AG09309 (cell line): ENCODE measurements at places on chromosomes 11 and 22.

GRCh38 chr11:26478710-26479109 is 93.4 kb downstream of the MUC15 start:
- DNase-seq, result no peak

DNA sequence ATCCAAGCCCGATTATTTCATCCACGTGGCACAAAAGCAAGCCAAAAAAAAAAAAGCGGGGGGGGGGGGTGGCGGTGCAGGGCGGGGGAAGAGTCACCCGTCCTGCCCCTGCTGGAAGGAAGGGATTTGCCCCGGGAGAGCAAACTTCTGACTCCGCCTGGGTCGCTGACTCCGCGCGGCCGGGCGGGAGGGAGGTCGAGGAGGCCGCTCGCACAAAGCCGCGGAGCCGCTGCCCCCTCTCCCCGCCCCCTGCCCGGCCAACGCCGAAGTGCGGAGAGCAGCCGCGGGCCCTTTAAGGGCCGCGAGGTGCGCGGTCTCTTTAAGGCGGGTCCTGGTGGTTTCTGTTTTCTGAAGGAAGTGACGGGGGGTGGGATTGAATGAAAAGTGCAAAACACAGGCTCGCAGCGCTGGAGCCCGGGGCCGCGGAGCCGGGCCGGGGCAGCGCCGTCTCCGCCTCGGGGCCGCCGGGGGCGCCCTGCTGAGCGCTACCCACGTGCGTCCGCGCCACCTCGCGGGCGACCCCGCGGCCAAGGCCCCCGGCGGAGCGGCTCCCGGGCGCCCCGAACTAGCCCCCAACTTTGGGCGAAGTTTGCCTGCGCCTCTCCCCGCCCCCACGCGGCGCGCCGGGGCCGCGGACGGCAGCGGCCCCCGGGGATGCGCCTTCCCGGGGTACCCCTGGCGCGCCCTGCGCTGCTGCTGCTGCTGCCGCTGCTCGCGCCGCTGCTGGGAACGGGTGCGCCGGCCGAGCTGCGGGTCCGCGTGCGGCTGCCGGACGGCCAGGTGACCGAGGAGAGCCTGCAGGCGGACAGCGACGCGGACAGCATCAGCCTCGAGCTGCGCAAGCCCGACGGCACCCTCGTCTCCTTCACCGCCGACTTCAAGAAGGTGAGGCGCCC is at the start of gene OAF:
OAF (plus strand) TSS at position 407 of the 896 bp plus-strand sequence; CDS start at position 655, 248 bp downstream.
- no peak for DNase-seq

DNA sequence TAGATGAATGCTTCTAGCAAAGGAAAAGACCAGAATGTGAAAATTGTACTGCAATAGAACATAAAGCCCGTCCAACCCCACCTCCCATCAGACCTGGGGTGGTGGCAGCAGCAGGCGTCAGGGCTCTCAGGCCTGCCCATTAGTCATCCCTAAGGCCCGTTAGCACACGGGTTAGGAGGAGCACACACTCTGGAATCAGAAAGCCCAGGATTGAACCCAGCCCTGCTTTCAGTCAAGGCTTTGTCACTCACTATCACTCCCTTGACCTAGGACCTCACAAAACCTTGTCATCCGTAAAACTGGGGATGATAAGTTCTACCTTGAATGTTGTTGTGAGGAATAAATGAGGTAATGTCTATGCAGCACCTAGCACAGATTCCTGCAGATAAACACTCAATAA is 26.9 kb downstream of the MICAL3 start:
- no peak for DNase-seq

GRCh38 chr11:50182486-50182885 is 149.8 kb downstream of the OR4C45 start:
- DNase-seq, result no peak

GRCh38 chr11:55457641-55458040 is 89.9 kb downstream of the OR4A15 start:
- DNase-seq, result no peak

GRCh38 chr11:64861227-64861975 is 16.9 kb upstream of the CDC42BPG start:
- no peak for DNase-seq

- no peak for DNase-seq
Observed at GRCh38 chr11:10653946-10654810, 39.4 kb downstream of the IRAG1 start.

GRCh38 chr11:126318574-126319373 is 14.9 kb downstream of the DCPS start:
- peak; percentile 89 for DNase-seq

DNA sequence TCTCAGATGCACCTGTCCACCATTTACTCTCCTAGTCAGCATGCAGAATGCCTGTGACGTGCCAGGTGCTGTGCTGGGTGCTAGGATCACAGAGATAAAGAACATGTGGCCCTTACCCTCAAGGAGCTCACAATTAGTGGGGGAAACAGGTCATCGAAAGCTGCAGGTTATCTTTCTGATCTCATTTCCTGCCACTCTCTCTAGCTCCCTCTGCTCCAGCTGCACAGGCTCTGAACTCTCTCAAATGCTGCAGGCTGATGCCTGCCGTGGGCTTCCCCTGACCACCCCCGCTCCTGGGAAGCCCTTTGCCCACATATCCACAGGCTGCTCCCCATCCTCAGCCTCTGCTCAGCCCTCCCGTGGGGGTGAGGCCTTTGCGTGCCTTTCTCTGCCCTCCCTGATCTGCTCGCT is 29.6 kb downstream of the SHANK3 start:
- no peak for DNase-seq

- DNase-seq, result no peak
Observed at GRCh38 chr11:118837868-118838267, 45.8 kb upstream of the CXCR5 start.

- DNase-seq, result no peak
Observed at GRCh38 chr11:101620026-101620425, 36.2 kb upstream of the TRPC6 start.

- no peak for DNase-seq
Observed at GRCh38 chr11:11477695-11478420, 124.8 kb upstream of the CSNK2A3 start.

DNA sequence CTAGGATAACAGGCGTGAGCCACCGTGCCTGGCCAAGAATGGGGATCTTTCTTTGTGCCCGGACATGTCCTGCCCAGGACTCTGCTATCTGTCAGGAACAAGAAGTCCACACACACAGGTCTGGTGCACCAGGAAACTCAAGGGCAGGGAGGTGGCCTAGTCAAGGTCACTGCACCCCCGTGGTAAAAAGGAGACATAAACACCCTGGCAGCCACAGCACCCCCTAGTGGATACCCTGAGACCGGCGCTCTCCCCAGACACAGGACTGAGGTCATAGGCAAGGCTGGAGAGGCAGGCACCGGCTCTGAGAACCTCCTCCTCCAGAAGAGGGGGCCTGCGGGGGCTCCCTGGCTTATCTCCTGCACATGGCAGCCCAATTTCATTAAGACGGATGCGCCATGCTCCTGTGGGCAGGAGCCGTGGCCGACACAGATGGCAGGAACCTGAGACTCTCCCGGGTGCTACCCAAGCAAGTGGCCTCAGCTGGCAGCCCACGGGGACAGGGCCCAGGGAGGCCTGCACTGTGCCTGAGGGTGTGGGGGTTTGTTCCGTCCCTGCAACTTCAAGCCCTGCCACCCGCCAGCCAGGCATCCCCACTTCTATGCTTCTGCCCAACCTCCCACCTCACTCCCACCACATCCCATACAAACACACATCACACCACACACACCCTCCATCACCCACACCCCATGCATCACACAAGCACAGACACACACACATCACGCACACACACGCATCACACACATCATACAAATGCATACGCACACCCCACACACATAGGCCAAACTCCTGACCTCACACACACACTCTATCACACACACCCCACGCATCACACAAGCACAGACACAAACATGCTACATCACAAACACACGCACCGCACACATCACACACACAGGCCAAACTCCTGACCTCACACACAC is 19.6 kb downstream of the MACROD1 start:
- no peak for DNase-seq

GRCh38 chr11:57781529-57781943 is 19.9 kb downstream of the CTNND1 start:
- no peak for DNase-seq

DNA sequence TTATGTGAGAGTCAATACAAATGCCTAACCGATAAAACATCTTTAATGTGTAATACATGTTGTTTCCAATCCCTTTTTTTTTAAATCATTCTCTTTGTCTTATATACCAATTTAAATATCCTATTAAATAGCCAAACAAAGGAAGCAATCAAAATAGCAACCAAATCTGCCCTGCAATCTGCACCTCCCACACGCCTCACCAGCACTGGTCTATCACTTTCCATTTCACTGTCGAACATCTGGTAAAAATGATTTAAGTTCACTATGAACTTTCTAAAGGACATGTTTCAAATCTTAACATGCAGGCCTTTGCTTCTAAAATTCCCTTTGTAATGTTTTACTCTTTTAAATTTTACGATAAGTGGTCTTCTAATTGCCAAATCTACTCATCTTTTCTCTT is 1305.5 kb upstream of the TENM4 start:
- DNase-seq, result no peak

DNA sequence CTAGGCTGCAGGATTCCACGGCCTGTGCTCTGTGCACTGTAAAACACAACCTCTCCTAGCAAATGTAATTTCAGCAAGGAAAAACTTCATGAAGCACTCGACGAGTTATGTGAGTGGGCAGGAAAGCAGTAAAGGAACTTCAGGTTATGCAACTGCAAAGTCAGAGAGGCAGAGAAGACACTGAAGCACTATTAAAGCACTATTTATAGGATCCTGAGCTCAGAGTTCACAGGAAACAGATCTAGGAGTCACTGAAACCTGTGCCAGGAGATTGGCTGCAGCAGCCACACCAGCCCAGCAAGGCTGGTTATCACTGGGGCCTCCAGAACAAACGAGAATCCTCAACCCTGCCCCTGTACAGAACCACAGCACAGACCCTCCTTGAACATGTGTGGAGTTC is 2.5 kb downstream of the SMIM35 start:
- DNase-seq, result peak; percentile 14

- no peak for DNase-seq
Observed at GRCh38 chr22:33382436-33382835, 324.3 kb upstream of the SYN3 start.

GRCh38 chr11:31492320-31492913 is 17.0 kb downstream of the IMMP1L start:
- peak; percentile 28 for DNase-seq

DNA sequence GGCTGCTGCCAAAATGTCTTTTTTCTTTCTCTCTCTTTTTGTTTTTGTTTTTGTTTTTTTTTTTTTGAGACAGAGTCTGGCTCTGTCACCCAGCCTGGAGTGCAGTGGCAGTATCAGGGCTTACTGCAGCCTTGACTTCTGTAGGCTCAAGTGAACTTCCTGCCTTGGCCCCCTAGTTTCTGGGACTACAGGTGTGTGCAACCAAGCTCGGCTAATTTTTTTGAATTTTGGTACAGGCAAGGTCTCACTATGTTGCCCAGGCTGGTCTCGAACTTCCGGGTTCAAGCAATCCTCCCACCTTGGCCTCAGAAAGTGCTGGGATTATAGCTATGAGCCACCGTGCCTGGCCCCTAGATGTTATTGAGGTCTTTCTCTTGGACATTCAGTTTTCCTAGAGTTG is 2.2 kb upstream of the DDX10 start:
- DNase-seq, result no peak
